ENCODE measurements at places on chromosomes 12 and 14. TPM values are rescaled to one million over a fixed set of nuclear protein-coding genes. Genes with fewer than 3 reads are reported as not detected.

- no peak for DNase-seq
- no peaks in the 10 kb centered on the region for H3K4me1 ChIP-seq
- H3K27ac ChIP-seq: no peak overlapping the region
- no peaks in the 10 kb centered on the region for H3K36me3 ChIP-seq
These were observed 601.8 kb upstream of the ATXN7L3B start for GRCh38 chr12:73935817-73936216.

- H3K4me1 ChIP-seq: peaks cover 5% of the 10 kb centered on the region
- H3K4me3 ChIP-seq: no peak overlapping the region
- no peak for DNase-seq
- H3K27me3 ChIP-seq: no peaks in the 10 kb centered on the region
- H3K27ac ChIP-seq: no peak overlapping the region
These were observed 434.6 kb upstream of the RGS6 start for GRCh38 chr14:71497645-71498086.

- H3K27me3 ChIP-seq: peaks cover 7% of the 10 kb centered on the region
- H3K4me3 ChIP-seq: no peak overlapping the region
- peak overlapping the region; percentile 8 for H3K27ac ChIP-seq
- no peak for DNase-seq
These were observed 29.1 kb upstream of the AEBP2 start for GRCh38 chr12:19410211-19410610.

Gene CCDC175
- 0.39 TPM for total RNA-seq

DNA sequence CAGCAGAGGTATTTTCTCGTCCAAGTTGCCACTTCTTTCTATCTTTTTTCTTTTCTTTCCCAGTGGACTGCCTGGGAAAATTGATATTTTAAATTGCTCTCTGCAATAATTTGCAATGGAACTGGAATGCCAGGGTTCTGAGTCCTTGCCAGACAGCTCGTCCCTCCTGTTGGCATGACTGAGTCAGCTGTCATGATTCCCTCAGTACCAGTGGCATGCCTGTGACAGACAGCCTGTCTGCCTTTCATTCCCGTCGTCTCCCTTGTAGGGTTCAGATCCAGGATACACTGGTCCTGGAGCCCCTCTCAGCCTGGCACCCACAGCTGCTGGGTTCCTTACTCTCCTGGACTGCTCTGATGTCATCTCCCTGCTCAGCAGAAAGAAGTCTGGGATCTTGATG lies 84.8 kb downstream of the PTPN11 start:
- no peaks in the 10 kb centered on the region for H3K27me3 ChIP-seq
- DNase-seq: no peak
- no peaks in the 10 kb centered on the region for H3K4me1 ChIP-seq
- H3K4me3 ChIP-seq: no peak overlapping the region

Gene GPRC5D
- not detected for total RNA-seq

GRCh38 chr14:24443053-24443665 lies 583 bp upstream of the SDR39U1 start:
- DNase-seq: no peak
- peaks cover 3% of the 10 kb centered on the region for H3K36me3 ChIP-seq
- H3K27me3 ChIP-seq: no peaks in the 10 kb centered on the region
- peak overlapping the region; percentile 98 for H3K27ac ChIP-seq
- peak overlapping the region; percentile 97 for H3K4me3 ChIP-seq

Gene RNASE3
- total RNA-seq: not detected

Gene COPS7A
- 35.4 TPM for total RNA-seq

Gene ANP32D
- not detected for total RNA-seq

DNA sequence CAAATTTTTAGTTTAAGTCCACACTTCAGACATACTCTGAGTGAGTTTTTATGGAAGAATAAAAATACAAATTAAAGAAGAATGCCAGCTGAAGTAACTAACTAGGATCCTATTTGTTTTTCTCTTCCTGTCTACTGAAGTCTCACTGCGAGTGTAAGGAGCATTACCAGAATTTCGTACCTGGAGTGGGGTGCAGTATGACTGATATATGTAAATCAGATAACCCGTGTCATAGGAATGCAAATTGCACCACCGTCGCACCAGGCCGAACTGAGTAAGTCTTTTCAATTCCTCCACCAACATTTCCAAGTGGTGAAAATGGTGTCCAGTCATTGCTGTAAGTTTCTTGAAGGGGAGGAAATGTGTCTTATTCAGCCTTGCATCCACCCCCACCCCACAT lies 52.9 kb downstream of the STAB2 start:
- no peaks in the 10 kb centered on the region for H3K27me3 ChIP-seq
- H3K4me1 ChIP-seq: no peaks in the 10 kb centered on the region
- DNase-seq: no peak
- no peak overlapping the region for H3K27ac ChIP-seq

All from type B pancreatic cell (in vitro differentiated cells).